ENCODE measurements at places on chromosomes 6 and 20.
A peak's percentile ranks its signal among the peaks of the same experiment; 100 is the strongest.

GRCh38 chr6:56148488-56149186 is 98.7 kb downstream of the COL21A1 start:
- no peaks in the 10 kb centered on the region for H3K4me1 ChIP-seq
- no peak overlapping the region for H3K4me3 ChIP-seq
- H3K27ac ChIP-seq: no peak overlapping the region
- no peaks in the 10 kb centered on the region for H3K36me3 ChIP-seq
- no peak for DNase-seq

GRCh38 chr20:19944772-19945459 is 72.2 kb upstream of the NAA20 start:
- no peaks in the 10 kb centered on the region for H3K36me3 ChIP-seq
- no peak overlapping the region for H3K4me3 ChIP-seq
- peaks cover 20% of the 10 kb centered on the region for H3K27me3 ChIP-seq
- no peaks in the 10 kb centered on the region for H3K4me1 ChIP-seq
- no peak overlapping the region for H3K27ac ChIP-seq

GRCh38 chr20:32019156-32019510 is 8.9 kb downstream of the CCM2L start:
- no peak for DNase-seq
- H3K27ac ChIP-seq: no peak overlapping the region
- H3K4me1 ChIP-seq: peaks cover 23% of the 10 kb centered on the region
- H3K4me3 ChIP-seq: peak overlapping the region; percentile 67

GRCh38 chr6:16524380-16524707 is 236.9 kb downstream of the ATXN1 start:
- H3K27me3 ChIP-seq: no peaks in the 10 kb centered on the region
- H3K36me3 ChIP-seq: peaks cover 19% of the 10 kb centered on the region
- no peak overlapping the region for H3K4me3 ChIP-seq
- no peak overlapping the region for H3K27ac ChIP-seq
- no peak for DNase-seq

GRCh38 chr6:43455531-43456428 is at the start of gene DLK2:
DLK2 (minus strand) TSS chr6:43455548; CDS start chr6:43454825, 723 bp downstream.
- peak; percentile 67 for DNase-seq
- peaks cover 8% of the 10 kb centered on the region for H3K36me3 ChIP-seq
- H3K27ac ChIP-seq: peak within 1 kb of the TSS; percentile 28
- peaks cover 47% of the 10 kb centered on the region for H3K27me3 ChIP-seq
- H3K4me3 ChIP-seq: peak within 1 kb of the TSS; percentile 77
- peaks cover 15% of the 10 kb centered on the region for H3K4me1 ChIP-seq

DNA sequence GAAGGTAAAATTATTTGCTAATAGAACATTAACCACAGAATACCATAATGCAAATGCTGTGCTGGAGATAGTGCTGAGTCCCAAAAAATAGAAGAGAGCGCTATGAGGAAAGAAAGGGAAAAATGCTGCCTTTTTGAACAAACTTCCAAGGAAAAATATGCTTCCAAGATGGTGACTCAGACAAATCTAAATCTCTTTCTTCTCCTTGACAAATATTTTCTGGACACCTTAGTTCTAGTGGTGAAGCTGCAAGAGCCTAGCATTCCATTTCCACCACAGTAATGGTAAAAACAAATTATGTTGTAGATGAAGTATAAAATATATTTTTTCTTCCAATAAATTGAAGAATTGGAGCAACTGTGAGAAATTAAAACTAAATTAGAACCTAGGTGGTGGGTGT is 155.6 kb upstream of the TBX18 start:
- H3K27ac ChIP-seq: no peak overlapping the region
- H3K36me3 ChIP-seq: no peaks in the 10 kb centered on the region
- no peak overlapping the region for H3K4me3 ChIP-seq
- no peaks in the 10 kb centered on the region for H3K27me3 ChIP-seq
- no peaks in the 10 kb centered on the region for H3K4me1 ChIP-seq
- no peak for DNase-seq

- no peak for DNase-seq
- H3K36me3 ChIP-seq: no peaks in the 10 kb centered on the region
- no peak overlapping the region for H3K4me3 ChIP-seq
- no peaks in the 10 kb centered on the region for H3K4me1 ChIP-seq
- no peak overlapping the region for H3K27ac ChIP-seq
Measured at GRCh38 chr6:170011204-170012036, 260.0 kb downstream of the ERMARD start.

GRCh38 chr20:63140514-63141433 is 75.2 kb downstream of the YTHDF1 start:
- no peak for DNase-seq
- no peaks in the 10 kb centered on the region for H3K27me3 ChIP-seq
- H3K36me3 ChIP-seq: no peaks in the 10 kb centered on the region

- H3K4me1 ChIP-seq: peaks cover 5% of the 10 kb centered on the region
Measured at GRCh38 chr20:59400708-59401107, 100.3 kb downstream of the EDN3 start.

- peaks cover 39% of the 10 kb centered on the region for H3K4me1 ChIP-seq
- no peaks in the 10 kb centered on the region for H3K36me3 ChIP-seq
- no peaks in the 10 kb centered on the region for H3K27me3 ChIP-seq
- H3K4me3 ChIP-seq: peak overlapping the region; percentile 69
Measured at GRCh38 chr6:119348096-119348747, 1.3 kb downstream of the MAN1A1 start.

DNA sequence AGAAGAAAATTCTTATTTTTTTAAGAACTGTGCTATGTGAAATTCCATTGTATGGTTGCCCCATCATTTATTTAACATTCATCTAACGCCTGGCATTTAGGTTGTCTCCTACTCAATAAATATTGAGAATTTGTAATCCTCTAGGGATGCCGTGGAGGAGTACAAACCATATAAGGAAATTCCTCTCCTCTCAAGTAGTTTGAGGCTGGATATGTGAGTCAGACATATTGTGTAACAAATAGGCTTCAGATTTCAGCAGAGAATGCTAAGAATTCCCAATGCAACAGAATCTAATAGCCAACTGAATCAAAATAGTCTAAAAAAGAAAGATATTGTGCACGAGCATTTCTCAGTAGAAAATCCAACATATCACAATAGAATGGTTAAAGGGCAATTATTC is 174.7 kb downstream of the OTOR start:
- no peaks in the 10 kb centered on the region for H3K27me3 ChIP-seq
- no peaks in the 10 kb centered on the region for H3K36me3 ChIP-seq
- no peaks in the 10 kb centered on the region for H3K4me1 ChIP-seq

GRCh38 chr20:53931597-53931996 is 138.8 kb downstream of the BCAS1 start:
- no peak for DNase-seq
- no peaks in the 10 kb centered on the region for H3K36me3 ChIP-seq
- H3K4me3 ChIP-seq: no peak overlapping the region
- no peak overlapping the region for H3K27ac ChIP-seq

GRCh38 chr6:6557886-6558285 is 30.6 kb upstream of the LY86 start:
- H3K4me3 ChIP-seq: no peak overlapping the region
- peaks cover 24% of the 10 kb centered on the region for H3K27me3 ChIP-seq
- peaks cover 14% of the 10 kb centered on the region for H3K36me3 ChIP-seq
- no peak overlapping the region for H3K27ac ChIP-seq
- H3K4me1 ChIP-seq: peaks cover 66% of the 10 kb centered on the region

DNA sequence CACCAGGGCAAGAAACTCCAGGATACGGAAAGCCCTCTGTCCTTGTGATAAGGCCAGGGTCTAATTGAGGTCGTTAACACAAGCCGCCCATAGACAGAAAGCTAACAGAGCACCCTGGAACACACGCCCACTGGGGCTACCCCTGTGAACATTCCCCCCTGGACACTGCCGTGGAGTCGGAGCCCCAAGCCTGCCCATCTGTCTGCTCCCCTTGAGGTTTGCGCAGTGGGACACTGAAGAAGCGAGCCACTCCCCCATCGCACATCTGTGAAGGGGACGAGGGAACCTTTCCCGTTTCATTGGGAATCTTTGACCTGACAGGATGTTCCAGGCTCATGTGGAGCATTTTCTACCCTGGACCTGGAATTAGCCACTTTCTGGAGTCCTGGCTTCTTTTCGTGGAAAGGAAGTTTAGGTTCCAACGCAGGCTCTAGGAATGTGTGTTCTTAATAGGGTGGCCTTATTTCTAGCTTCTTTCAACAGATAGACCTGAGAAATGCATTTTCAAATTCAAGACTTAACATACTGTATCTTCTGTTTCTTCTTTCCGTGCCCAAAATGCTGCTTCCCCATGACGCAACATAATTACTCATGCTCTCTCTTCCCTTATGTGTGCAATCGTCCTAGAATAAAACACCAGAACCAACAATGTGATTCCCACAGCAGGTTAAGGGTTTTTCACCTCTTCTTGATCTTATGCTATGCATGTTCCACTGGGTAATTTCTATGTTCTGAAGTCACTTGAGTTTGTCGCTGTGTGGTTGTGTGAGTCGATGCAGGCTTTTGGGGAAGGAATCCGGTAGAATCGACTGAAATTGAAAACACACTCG is 161.1 kb downstream of the ERMARD start:
- no peak overlapping the region for H3K4me3 ChIP-seq
- DNase-seq: no peak
- no peaks in the 10 kb centered on the region for H3K36me3 ChIP-seq
- no peak overlapping the region for H3K27ac ChIP-seq
- peaks cover 10% of the 10 kb centered on the region for H3K4me1 ChIP-seq
- H3K27me3 ChIP-seq: peaks cover 10% of the 10 kb centered on the region

DNA sequence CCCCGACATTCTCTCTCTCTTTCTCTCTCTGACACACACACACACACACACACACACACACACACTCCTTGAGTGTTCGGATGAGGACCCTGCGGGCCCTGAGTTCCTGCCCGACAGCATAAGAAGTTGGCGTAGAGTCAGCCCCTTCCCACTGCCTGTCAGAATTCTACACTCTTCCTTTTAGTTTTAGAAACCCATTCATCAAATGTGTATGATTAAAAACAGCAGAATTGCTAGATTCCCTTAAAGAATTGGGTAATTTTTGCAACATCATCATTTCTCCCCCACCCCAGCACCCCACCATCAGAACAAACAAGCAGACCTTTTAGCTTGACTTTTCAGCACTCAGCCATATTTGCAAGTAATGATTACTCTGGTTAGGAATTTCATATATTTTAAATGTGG is 322.8 kb downstream of the FARS2 start:
- no peak overlapping the region for H3K4me3 ChIP-seq
- H3K27me3 ChIP-seq: no peaks in the 10 kb centered on the region
- H3K36me3 ChIP-seq: peaks cover 2% of the 10 kb centered on the region
- peaks cover 15% of the 10 kb centered on the region for H3K4me1 ChIP-seq

DNA sequence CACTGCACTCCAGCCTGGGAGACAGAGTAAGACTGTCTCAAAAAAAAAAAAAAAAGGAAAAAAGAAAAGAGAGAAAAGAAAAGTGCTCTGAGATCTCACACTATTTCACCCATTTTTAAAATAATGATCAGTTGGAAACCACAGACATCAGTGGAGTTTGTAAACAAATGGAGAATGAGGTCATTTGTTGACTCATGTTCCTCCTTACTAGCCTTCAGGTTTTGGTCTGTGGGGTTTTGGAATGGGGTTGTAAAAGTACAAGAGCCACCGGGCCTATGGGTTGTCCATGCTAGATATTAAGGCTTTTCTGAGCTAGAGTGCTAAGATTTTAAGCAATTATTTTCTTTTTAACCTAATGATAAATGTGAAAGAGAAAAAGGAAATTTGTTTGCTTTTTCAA is 104.4 kb upstream of the PRL start:
- no peak overlapping the region for H3K4me3 ChIP-seq
- no peaks in the 10 kb centered on the region for H3K27me3 ChIP-seq
- no peak overlapping the region for H3K27ac ChIP-seq
- H3K4me1 ChIP-seq: no peaks in the 10 kb centered on the region
- H3K36me3 ChIP-seq: no peaks in the 10 kb centered on the region
- no peak for DNase-seq

GRCh38 chr6:107154131-107154800 is 39.0 kb upstream of the BEND3 start:
- H3K27ac ChIP-seq: no peak overlapping the region
- no peaks in the 10 kb centered on the region for H3K36me3 ChIP-seq
- H3K27me3 ChIP-seq: no peaks in the 10 kb centered on the region
- H3K4me1 ChIP-seq: no peaks in the 10 kb centered on the region
- no peak for DNase-seq

GRCh38 chr6:71211799-71212198 is 76.8 kb upstream of the OGFRL1 start:
- no peak overlapping the region for H3K27ac ChIP-seq
- no peak for DNase-seq
- no peaks in the 10 kb centered on the region for H3K4me1 ChIP-seq
- peaks cover 4% of the 10 kb centered on the region for H3K27me3 ChIP-seq
- no peak overlapping the region for H3K4me3 ChIP-seq

GRCh38 chr6:74734901-74735300 is 471.0 kb downstream of the COL12A1 start:
- H3K27me3 ChIP-seq: no peaks in the 10 kb centered on the region
- H3K36me3 ChIP-seq: no peaks in the 10 kb centered on the region

- no peaks in the 10 kb centered on the region for H3K36me3 ChIP-seq
- H3K27me3 ChIP-seq: peaks cover 9% of the 10 kb centered on the region
- DNase-seq: no peak
- no peak overlapping the region for H3K27ac ChIP-seq
- H3K4me3 ChIP-seq: no peak overlapping the region
Measured at GRCh38 chr6:116015983-116016382, 44.7 kb downstream of the FRK start.

- no peak overlapping the region for H3K27ac ChIP-seq
- H3K4me1 ChIP-seq: no peaks in the 10 kb centered on the region
- no peak for DNase-seq
Measured at GRCh38 chr6:44356487-44356886, 14.0 kb downstream of the SPATS1 start.

DNA sequence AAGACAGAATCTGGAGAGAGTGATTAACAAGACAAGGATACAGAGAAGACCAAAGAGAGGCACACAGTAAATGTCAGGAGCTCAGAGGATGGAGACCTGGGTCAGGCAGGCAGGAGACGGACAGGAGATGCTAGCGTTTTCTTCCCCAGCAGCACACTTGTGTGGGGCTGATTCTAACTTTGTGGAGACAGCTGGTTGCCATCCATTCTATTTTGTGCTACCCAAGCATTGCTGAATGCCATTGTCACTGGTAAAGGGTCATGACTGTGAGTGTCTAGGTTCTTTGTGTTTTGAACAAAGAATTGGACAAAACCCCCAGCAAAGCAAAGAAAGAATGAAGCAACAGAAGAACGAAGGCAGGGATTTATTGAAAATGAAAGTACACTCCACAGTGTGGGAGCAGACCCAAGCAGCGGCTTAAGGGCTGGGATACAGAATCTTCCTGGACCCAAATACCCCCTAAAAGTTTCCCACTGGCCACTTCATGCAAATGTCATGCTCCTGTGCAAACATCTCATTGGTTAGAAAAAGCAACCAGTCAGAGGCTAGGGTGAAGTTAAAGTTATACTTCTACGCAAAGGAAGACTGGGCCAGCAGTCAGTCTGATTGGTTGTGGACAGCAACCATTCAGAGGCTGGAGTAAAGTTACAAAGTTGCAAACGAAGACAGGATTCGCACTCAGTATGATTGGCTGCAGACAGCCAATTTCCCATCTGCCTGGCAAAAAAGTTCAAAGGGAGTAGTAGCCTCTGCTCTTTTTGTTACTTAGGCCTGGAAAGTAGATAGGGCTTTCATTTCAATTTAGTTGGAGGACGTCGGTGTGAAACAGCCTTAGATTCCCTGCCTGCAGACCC is 17.5 kb downstream of the PTK7 start:
- H3K27ac ChIP-seq: peak overlapping the region; percentile 25
